Muscle of back (tissue), 13 donors: ENCODE measurements at places on chromosomes 12 and 14.
A peak's percentile ranks its signal among the peaks of the same experiment; 100 is the strongest.

GRCh38 chr12:89319122-89319521, 33.2 kb downstream of the DUSP6 start:
- DNase-seq: no peak

DNA sequence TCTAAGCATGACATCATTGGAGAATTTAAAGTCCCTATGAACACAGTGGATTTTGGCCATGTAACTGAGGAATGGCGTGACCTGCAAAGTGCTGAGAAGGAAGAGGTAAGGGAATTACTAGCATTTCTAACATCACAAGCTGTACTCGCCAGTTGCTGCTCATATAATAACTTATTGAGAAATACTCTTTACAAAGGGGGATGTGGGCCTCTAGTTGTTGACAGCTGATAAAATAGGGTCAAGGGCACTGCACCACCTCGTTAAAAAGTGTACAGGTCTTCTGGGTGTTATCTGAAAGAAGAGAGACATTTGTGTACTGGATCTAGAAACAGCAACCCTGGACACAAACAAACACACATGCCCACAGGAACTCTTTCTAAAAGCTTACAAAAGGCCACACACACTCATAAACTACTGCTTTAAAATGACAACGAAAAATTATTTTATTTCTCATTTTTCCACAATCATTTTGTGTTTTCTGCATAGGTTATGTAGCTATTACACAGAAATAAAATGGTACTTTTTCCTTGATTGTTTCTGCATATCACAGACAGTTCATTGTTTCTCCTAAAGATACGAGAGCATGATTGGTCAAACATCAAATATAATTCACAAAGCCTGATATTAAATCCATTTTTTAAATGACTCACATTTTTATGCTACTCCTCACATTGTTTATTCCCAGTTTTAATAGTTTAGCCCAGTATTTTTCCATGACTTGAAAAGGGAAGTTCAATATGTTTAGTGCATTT, 391.1 kb downstream of the PAWR start:
- DNase-seq: no peak

GRCh38 chr14:20365928-20366327, 22.5 kb downstream of the PARP2 start:
- no peak for DNase-seq

DNA sequence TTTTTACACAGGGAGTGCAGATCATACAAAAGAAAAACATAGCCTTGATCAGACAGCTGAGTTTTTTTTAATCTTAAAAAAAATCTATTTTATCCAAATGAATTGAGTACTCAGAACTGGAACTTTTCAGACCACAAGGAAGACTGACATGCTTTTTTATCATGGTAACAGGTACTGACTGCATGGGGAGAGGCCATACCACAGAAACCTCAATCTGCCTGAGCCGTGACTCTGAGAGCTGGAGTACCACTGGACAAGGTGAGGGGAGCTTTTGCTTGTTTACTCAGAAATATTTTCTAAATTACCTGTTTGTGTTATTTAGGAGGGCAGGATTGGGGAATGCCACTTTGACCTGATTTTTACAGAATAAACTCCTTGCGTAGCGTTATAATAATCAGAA, 143.9 kb downstream of the ALX1 start:
- DNase-seq: no peak

DNA sequence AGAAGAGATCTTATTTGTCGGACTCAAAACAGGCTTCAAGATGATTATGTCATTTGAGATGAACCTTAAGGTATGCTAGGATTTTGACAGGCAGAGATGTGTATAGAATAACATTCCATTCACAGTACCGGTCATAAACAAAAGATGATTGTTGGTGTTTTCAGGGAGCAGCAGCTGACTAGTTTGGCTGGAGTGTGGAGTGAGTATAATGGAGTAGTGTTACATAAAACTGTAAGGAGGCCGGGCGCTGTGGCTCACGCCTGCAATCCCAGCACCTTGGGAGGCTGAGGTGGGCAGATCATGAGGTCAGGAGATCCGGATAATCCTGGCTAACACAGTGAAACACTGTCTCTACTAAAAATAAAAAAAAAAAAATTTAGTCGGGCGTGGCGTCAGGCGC, 23.9 kb downstream of the SERPINA10 start:
- no peak for DNase-seq

DNA sequence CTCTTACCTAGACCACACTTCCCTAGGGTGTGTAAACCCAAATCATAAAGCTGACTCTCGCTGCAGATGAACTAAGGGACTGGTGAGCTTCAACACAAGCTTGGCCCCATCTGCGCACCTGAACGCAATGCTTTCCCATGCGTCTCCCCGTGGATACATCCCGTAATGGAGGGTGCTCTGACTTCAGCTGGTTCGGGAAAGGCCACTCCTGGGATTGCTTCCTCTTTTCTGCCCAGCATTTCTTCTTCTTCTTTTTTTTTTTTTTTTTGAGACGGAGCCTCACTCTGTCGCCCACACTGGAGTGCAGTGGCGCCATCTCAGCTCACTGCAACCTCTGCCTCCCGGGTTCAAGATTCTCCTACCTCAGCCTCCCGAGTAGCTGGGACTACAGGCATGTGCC, 27.7 kb upstream of the ETFBKMT start:
- DNase-seq: no peak

DNA sequence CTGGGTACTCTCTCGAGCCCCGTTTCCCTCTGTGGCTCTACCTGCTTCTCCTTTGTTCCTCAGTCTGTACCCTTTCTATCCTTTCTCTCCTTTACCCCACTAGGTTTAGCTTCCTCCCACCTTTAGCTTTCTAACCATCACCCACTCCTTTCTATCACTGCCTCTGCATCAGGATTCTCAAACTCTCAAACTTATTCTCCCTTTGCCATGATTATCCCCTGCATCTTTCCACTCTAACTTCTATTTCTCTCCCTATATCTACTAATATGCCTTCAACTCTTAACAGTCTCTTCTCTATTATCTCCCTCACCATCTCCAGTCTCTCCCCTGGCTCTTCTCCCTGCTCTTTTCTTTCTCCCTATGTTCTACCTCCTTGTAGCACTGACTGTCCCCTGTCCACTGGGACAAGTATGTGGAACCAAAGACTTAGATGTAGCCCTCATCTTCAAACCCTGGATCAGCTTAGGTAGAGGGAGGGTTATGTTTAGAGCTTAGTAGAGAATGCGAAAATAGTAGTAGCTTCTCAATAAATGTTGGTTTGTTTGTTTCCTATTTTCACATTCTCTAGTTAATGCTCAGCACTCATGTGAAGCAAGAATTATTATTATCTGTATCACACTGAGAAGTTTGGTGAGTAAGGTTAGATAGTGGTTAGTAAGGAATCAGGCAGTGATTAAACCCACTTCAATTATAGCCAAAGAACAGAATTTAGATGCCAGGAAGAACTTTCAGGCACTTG, 3.4 kb downstream of the GDF11 start:
- no peak for DNase-seq

DNA sequence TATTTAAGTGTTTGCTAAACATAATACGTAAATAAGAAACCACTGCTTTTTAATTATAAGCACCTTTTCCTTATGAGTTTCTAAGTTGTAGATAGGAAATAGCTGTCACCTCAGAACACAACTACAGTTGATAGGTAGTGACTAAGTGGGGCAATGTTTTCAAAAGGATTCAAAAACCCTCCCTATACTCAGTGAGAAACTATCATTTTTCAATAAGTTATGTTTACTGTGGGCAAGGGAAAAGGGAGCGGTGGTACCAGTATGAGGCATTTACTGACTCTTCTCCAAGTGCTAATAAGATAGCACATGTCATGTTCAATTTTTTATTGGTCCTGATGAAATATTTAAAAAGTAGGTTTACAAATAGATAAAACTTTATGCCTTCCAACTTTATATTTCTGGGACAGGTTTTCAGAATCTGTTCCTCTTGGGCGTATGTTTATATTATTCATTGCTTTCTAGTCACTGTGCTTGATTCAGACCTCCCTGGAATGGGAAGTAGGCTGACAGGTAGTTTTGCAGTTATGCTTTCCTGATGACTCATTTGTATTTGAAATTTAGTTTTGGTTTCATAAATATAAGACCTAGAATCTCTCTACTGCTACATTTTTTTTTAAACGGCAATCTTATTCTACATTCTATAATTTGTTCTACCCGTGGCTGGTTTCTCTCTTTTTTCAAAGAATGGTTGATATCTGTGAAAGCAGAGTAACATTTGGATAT, 153.1 kb downstream of the TMEM117 start:
- no peak for DNase-seq

DNA sequence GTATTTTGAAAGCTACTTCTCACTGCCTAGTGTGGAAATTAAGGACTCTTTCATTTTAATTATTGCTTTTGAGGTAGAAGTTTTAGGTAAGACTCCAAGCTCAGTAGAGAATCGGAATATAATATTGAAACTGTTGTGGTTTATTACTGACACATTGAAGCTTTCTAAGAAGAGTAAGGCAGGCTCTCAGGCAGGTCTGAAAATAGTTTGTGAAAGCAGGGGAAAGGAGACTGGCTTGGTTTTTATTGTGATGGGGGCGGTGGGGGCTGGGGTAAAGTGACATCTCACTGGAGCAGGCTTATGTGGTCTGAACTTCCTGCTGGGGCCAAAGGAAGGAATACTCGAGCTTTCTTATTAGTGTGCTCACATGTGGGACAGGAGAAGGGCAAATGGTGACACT, 79.5 kb downstream of the OTOGL start:
- DNase-seq: no peak

DNA sequence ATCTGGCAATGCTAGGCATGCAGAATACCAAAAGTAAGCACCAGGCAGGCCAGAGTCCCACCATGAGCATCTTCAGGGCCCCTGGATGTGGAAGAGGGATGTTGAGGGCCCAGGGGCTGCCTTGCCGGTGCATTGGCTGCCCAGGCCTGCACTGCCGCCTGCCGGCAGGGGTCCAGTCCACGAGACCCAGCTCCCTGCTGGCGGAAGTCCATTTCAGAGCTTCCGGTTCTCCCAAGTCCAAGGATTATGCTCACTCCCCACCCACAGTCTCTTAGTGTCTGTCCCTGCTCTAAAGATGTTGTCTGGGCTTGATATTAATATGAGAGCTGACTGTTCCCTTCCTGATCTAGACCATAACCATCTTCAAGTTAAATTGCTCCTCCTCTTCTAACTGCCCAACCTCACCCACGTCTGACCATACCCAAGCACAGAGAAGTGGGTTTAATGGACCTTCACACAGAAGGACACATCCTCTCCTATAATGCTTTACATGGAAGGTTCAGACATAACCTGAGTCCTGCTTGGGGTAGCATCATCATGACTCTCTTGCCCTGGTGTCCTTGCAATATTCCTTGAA, 117.4 kb downstream of the DAD1 start:
- DNase-seq: no peak

DNA sequence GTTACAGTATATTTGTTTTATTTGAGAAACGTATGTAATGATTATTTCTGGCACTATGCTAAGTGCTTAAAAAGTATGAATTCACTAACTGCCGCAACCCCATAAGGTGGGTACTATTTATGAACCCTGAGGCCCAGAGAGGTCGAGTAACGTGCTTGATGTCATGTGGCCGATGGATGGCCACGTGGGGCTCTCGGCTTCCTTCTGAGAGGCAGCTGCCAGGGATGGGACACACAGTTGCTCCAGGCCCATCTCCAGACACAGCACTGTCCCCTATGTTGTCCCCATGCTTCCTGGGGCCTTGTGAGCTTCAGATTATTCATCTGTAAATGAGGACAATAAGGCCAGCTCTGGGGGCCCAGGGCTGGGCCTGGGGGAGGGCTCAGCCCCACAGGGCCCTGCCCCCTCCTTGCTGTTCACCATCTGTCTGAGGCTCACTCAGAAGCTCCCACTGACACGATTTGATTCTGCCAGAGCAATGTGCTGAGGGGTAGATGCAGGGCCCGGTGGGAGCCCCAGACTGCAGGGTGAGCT, 115.0 kb downstream of the CALM1 start:
- no peak for DNase-seq

- no peak for DNase-seq
Measured at GRCh38 chr14:95290021-95290420, 29.7 kb downstream of the CLMN start.

- DNase-seq: no peak
Measured at GRCh38 chr14:59438195-59438647, 27.0 kb downstream of the GPR135 start.

DNA sequence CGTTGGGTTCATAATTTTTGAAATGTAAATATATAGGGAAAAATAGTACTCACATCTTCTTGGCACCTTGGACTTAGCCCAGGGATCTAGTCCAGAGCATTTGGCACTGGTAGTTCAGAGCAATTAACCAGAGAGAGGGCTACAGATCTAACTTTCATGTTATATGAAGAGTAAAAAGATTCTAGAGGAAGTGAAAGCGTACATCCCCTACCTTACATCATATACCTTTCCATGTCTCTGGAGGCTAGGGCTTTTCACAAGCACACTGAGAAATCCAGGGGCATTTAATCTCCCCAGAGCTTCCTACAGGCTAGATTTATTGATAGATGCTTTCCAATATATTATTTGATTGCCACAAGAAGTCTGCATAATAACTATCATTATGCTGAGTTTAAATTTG, 687.5 kb upstream of the FBXO33 start:
- no peak for DNase-seq

GRCh38 chr14:44898551-44898950, 63.2 kb downstream of the KLHL28 start:
- DNase-seq: peak; percentile 49

- DNase-seq: peak; percentile 92
Measured at GRCh38 chr12:121917950-121918678, at the start of gene CFAP251. TSS of gene CFAP251 (plus strand) at chr12:121918592. CDS start at chr12:121921306, 2,714 bp downstream.

GRCh38 chr12:116141110-116141832, 136.2 kb downstream of the MED13L start:
- DNase-seq: no peak

DNA sequence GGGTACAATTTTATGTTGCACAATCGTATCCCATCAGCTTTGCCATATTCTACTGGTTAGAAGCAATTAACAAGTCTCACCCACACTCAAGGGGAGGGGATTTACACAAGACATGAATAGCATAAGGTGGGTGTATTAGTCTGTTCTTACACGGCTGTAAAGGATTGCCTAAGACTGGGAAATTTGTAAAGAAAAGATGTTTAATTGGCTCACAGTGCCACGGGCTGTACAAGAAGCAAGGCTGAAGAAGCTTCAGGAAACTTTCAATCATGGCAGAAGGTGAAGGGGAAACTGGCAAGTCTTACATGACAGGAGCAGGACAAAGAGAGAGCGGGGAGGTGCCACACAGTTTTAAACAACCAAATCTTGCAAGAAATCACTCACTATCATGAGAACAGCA, 231.8 kb upstream of the AMIGO2 start:
- DNase-seq: no peak

DNA sequence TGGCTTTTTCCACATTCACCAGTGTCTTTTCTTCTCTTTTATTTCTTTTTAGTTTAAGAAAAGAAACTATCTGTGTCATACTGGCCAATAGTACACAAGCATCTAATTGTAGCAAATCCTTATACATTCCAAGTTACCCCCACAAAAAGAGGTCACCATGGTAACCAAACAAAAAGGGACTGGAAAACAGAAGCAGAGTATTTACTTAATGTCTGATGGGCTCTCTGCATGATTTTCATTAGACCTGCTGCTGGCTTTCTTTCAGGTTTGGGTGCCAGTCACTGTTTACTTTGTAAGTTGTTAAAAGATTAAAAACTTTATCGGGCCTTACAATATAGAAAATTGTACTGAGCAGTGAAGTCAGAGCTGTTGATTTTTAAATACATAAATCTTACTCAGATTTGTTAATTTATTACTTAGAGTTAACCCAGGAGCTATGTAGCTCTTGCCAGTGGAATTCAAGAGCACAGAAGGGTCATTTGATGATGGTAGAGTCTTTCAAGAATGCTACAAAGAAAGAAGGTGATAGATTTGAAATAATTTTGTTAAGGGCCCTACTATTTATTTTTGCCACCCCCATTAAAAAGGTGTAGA, 123.9 kb downstream of the BRMS1L start:
- DNase-seq: peak; percentile 3

- DNase-seq: no peak
Measured at GRCh38 chr14:74890262-74890661, 8.5 kb downstream of the DLST start.
